ENCODE measurements at places on chromosomes 1 and 21. TPM values are rescaled to one million over a fixed set of nuclear protein-coding genes. Genes with fewer than 3 reads are reported as not detected.

CAPN9 gene
- 1.4 TPM for polyA plus RNA-seq

C1orf210 gene
- 21.1 TPM for polyA plus RNA-seq

GPR25 gene
- not detected for polyA plus RNA-seq

KRTAP10-9 gene
- polyA plus RNA-seq, result not detected

LGALS8 gene
- 113 TPM for polyA plus RNA-seq

CFHR1 gene
- 0.42 TPM for polyA plus RNA-seq

ZBTB37 gene
- polyA plus RNA-seq, result 13.8 TPM

C1orf141 gene
- polyA plus RNA-seq, result 0.13 TPM

KIAA1614 gene
- polyA plus RNA-seq, result 7.2 TPM

NES gene
- 146 TPM for polyA plus RNA-seq

RC3H1 gene
- polyA plus RNA-seq, result 18.8 TPM

LYPLAL1 gene
- polyA plus RNA-seq, result 62.3 TPM

DNA sequence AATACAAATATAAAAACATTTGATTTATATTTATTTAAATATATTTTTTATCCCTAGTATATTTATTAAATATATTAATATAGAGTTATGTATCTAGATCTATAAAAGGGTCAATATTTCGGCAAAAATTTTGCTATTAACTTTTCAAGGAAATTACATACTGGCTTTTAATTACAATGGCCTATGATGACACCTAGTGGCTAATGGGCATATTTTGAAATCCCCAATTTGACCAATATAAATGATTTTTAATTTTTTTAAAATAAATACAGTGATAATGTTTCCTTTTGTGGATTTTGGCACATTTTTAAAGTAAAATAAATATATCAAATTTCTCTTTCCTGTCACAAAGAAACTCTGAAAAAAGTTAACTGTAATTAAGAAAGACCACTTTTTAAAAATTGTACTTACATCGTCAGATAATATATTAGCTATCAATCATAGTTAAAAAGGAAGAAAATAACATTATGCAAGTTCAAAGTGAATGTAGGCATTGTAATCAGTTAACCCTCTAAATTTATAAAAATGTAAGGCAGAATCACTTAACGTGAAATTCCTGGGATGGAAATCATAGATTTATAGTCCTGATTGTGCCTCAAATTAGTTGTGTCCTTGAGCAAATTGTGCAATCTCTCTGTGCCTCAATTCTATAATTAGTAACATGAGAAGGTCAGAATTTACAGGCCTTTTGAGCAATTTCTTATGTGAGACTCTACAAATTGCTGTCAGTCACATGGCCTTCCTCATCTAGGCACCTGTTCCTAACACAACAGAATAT lies 25.6 kb upstream of the RGS13 start:
- no peak for DNase-seq

- no peak for DNase-seq
Measured at GRCh38 chr21:46553993-46554392, 50.9 kb downstream of the S100B start.

- no peak for DNase-seq
Measured at GRCh38 chr1:151720554-151720953, 768 bp upstream of the RIIAD1 start.

- DNase-seq, result no peak
Measured at GRCh38 chr1:17895986-17896385, 140.9 kb downstream of the ACTL8 start.

DNA sequence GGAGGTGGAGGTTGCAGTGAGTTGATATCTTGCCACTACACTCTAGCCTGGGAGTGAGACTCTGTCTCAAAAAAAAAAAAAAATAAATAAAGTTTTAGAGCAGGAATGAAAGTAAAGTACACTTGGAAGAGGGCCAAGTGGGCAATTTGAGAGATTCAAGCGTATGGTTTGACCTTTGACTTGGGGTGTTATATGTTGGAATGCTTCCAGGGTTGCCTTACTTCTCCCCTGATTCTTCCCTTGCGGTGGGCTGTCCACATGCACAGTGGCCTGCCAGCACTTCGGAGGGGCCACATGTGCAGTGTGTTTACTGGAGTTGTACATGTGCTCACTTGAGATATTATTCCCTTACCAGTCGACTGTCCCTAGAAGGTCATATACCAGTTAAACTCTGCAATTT lies 295.5 kb upstream of the PROX1 start:
- no peak for DNase-seq

GRCh38 chr1:248849637-248850036 lies 9.2 kb downstream of the ZNF692 start:
- no peak for DNase-seq

DNA sequence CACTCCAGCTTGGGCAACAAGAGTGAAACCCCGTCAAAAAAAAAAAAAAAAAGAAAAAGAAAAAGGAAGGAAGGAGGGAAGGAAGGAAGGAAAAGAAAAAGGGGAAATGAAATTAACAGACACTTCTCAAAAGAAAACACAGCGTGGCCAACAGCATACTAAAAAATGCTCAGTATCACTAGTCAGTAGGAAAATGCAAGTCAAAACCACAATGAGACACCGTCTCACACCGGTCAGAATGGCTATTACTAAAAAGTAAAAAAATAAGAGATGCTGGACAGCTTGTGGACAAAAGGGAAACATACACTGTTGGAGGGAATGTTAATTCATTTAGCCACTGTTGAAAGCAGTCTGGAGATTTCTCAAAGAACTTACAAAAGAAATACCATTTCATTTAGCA lies 369.5 kb upstream of the BRINP3 start:
- no peak for DNase-seq

- DNase-seq, result no peak
Measured at GRCh38 chr1:110752941-110753725, 78.4 kb upstream of the KCNA3 start.

GRCh38 chr1:198122693-198123092 lies 34.1 kb upstream of the NEK7 start:
- no peak for DNase-seq

DNA sequence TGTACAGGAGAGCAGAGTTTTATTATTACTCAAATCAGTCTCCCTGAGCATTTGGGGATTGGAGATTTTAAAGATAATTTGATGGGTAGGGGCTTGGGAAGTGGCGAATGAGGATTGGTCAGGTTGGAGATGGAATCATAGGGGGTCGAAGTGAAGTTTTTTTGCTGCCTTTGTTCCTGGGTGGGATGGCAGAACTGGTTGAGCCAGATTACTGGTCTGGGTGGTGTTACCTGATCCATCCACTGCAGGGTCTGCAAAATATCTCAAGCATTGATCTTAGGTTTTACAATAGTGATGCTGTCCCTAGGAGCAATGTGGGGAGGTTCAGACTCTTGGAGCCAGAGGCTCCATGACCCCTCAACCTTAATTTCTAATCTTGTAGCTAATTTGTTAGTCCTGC lies 108.8 kb downstream of the BACH1 start:
- no peak for DNase-seq

DNA sequence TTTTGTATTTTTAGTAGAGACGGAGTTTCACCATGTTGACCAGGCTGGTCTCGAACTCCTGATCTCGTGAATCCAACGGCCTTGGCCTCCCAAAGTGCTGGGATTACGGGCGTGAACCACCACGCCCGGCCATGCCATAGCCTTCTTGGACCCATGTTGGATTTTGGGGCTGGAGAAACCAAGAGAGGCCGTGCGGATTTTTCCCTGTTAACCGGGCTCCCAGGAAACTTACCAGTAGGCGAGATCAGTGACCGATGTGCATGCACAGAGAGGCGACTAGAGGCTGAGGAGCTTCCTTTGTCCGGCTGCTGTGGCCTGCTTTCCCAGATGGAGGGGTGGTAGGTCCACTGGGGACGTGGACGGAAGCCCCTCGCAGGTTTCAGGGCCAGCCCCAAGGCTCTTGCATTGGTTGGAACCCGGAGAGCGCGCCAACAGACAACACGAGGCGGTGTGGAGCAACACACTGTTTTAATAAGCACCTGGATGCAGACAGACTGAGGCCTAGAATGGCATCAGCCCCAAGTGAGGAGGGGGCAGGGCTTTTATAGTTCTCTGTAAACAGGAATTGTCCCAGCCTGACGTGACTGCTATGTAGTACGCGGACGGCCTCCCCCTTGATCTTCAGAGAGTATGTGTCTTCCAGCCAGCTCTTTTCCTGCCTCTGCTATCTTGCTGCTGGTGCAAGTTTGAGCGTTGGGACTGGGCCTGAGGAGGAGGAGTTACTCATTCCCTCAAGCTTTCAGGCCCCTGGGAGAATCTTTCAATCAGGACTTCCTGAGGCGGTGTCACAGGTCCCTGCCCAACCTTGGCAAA lies at the start of gene ERVH48-1:
Gene ERVH48-1 (minus strand): TSS at position 517 of the 813 bp plus-strand sequence. CDS start 6,624 bp downstream, outside the sequence.
- no peak for DNase-seq

- DNase-seq, result no peak
Measured at GRCh38 chr1:97608272-97608671, 312.6 kb downstream of the DPYD start.
